Fibroblast of the aortic adventitia (primary cell): ENCODE measurements at places on chromosomes 13 and 19.

DNA sequence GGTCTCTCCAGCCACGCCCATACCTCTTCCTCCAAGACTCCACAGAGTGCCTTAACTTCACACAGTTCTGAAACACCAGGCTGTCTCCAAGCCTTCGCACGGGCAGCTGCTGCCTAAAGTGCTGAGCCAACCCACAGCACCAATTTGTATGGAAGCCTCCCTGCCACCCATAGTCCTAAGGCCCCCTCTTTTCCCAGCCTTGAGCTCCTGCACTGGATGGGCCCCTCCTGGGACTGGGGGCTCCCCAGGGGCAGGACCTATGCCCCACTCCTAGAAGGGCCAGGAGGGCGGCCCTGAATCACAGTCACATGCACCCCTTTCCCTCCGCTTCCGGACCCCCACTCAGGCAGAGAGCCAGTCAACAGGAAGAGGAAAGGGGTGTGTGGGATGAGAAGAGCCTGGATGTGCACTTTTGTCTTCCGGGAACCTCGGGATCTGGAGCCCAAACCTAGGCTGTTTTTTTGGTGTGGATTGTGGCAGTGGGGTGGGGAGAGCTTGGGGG, 5.1 kb upstream of the FCER2 start:
- DNase-seq, result no peak

DNA sequence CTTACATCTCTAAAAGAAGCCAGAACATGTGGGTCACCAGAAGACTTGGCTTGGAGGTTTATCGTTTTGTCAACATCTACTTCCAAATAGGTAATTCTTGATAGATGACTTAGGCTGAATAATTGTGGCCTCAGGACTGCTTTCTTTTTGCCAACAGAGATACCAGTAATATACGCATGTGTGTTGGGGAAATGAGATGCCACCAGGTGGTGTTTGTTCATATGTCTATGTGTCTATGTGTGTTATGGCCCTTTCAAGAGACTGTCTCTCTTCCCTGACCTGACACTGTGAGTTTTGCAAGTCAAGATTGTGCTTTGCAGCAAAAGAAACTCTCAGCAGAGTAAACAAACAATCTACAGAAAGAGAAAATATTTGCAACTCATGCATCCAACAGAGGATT, 31.6 kb upstream of the METTL21C start:
- DNase-seq, result no peak

DNA sequence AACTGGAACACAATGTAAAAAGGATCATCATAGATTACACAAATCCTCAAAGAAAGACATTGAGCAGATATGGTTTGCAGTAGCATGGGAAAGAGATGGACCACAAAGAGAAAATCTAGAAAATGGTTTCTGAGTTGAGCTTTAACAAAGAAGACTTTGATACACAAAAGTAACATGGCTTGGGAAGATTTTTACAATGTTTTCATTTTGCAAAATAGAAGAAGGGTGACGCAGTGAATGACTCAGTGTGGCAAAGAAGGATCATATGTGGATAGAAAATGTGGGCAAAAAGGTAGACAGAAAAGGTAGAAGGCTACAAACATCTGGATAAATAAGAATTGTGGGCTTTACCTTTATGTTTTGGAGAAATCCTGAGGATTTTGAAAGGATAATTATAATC, 1220.5 kb downstream of the PCDH17 start:
- DNase-seq, result no peak

- peak; percentile 57 for DNase-seq
These were observed 14.6 kb downstream of the GNA11 start for GRCh38 chr19:3108775-3109174.
